ENCODE measurements at places on chromosomes 12 and 14.

GRCh38 chr12:116962783-116963356 lies 52.1 kb downstream of the FBXW8 start:
- DNase-seq: no peak

DNA sequence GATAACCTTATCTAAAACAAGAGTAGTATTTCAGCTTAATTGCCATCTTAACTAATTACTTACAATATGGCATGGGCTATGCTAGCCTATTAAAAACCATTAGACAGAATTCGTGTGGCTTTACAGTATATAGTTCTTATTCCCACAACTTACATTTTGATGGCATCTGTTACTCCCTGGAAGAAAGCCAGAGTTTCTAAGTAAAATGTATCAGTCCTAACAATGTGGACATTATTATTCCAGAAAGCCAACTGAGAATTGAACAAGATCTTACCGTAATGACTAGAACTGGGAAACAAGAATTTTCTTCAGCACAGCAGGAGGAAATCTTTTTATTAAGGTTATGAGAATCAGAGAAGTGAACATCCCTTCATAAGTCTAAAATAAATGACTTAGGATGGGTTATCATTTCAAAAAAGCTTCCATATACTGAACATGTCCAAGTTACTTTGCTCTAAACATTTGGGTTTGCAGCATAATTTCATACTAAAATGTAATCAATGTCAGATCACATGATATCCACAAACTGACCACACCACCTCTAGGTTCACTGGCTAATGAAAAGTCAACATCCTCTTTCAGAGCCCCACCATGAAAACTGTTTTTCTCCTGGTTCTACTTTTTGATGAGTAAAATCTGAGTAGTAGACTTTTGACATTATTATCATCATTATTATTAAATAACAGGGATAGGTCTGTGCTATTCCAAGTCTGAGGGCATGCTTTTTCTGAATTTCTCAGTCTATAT lies 179.7 kb downstream of the SSPN start:
- DNase-seq: no peak

DNA sequence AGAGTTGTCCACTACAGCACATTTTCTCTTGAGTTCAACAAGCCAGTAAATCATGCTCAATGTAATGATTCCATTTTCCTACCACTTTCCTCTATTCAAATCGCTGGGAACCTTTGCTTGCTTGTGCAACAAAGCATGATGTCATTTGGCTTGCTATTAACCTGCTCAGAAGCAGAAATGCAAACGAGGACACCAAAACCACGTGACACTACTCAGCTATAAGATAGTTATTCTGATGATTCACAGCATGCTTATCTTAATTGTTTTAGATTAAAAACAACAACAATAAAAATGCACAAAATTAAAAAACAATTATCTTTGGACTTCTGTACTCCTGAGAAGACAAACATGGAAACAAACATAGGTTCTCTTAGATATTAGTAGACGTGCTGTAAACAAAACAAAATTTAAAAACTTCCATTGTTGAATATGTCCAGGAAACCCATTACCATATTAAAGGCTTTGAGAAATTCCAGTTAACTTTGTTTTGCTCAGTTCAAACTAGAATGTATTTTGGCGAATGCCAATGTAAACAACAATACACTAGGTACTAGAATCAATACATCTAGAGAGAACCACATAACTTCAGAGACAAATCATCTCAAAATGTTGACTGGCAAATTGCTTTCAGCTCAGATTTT lies 77.5 kb upstream of the KRAS start:
- no peak for DNase-seq

DNA sequence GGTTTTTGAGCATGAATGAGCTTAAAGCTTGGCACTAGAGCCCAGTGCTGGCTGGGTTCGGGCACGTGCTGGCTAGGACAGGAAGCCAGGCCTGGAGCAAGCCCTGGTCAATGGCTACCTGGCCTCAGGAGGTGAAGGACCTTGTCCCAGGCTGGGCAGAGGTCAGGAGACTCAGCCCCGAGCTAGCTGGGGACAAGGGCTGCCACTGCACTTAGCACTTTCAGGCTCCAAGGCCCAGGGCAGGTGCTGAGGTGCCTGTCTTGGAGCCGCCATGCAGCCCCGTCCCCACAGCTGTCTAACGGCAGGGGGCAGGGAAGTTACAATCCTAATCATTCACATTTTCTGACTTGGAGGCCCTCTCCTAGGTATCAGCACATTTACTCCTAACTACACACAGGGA lies 4.3 kb upstream of the AQP6 start:
- DNase-seq: no peak

DNA sequence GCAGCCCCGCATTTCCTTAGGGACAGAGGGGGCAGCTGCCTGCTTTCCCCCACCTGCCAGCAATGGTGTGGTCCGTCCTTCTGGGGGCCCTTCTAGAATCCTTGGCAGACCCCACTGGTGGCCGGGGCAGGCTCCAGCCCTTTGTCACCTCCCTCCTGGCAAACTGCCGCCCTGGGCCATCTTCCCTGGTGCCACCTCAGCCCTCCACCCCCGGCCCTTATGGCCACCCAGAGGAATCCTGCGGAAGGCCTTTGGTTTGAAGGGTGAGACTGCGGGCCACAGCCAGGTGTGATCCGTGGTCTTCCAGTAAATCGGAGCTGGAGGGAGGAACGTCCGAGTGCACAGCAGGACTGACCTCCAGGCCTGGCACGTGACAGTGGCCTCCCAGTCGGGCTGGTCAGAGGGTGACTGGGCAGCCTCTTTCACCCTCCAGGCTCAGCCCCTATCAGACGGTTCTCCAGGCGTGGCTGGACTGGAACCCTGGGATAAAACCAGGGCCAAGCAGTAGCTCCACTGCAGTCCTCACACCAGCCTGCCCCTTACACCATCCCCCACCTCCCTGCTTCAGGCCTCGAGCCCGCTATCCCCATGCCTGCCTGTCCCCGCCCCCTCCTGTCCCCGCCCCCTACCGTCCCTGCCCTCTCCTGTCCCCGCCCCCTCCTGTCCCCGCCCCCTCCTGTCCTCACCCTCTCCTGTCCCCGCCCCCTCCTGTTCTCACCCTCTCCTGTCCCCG lies 12.4 kb downstream of the FBRSL1 start:
- no peak for DNase-seq

GRCh38 chr14:76917745-76918255 lies 91.6 kb downstream of the LRRC74A start:
- no peak for DNase-seq

- no peak for DNase-seq
These were observed 41.6 kb upstream of the NTF3 start for GRCh38 chr12:5390174-5390799.

DNA sequence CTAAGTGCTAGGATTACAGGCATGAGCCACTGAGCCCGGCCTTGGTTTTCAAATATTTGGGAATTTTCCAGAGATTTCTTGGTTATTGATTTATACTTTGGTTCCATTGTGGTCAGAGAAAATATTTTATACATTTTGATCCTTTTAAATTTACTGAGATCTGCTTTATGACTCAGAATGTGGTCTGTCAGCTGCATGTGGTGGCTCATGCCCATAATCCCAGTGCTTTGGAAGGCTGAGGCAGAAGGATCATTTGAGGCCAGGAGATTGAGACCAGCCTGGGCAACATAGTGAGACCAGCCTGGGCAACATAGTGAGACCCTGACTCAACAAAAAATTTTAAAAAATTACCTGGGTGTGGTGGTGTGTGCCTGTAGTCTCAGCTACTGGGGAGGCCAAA lies 49.8 kb downstream of the ADCK1 start:
- no peak for DNase-seq

DNA sequence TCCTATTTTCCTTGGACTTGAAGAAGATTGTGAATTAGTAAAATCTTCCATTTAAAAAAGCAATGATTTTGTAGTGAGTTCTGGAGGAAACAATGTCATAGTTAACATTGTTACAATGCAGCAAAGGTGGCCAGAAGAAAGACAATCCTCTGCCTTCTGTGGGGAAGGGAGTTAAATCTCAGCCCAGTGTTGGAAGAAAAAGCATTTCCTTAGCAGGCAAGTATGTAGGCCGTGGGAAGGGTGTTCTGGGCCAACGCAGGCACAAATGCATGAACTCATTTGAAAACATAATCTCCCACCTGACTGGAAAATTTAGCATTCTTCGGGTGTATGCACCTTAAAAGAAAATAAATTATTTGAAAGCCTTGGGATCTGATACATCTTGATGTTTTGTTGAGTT lies 258.6 kb downstream of the ADAMTS20 start:
- DNase-seq: no peak

- no peak for DNase-seq
These were observed 392.9 kb downstream of the NOVA1 start for GRCh38 chr14:26204728-26205479.

GRCh38 chr12:91703491-91704283 lies 442.0 kb downstream of the BTG1 start:
- DNase-seq: no peak

- DNase-seq: no peak
These were observed 94.3 kb downstream of the RIMBP2 start for GRCh38 chr12:130621696-130622298.

DNA sequence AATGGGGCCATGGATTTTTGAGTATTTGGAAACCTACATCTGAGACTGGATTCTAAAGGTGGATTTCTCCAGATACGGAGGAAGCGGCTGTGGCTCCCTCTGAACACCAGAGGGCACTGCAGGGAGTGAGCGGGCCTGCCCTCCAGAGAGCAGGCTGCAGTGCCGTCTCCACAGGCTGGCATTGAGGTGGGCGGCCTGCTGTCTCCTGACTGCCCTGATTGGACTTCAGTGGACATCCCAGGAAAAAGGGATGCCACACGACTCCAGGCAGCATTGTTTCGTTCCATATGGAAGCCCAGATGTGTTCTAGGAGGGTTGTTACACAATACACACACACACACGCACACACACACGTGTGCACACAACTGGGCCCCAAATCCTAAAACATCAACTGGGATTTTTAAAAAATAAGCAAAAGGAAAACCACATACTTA lies 20.9 kb upstream of the ANO2 start:
- peak; percentile 14 for DNase-seq

DNA sequence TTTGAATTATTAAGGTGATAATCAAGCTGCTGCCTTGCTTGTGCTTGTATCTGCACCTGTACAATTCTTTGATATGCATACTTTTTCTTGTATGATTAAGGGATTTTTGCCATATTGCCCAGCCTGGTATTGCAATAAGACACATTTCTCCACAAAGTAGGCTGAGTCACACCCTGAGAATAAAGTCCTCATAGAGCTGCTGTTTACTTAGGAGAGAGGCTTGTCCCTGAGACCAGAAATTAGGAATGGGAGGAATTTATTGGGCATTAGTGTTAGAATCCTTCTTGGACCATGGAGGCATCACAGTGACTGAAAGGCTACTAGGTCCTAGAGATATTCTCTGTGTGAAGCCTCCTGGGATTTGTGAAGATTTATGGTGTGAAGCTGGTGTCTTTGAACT lies 506.8 kb upstream of the FBXO33 start:
- DNase-seq: no peak

- DNase-seq: no peak
These were observed 32.0 kb upstream of the SELPLG start for GRCh38 chr12:108665608-108666202.

DNA sequence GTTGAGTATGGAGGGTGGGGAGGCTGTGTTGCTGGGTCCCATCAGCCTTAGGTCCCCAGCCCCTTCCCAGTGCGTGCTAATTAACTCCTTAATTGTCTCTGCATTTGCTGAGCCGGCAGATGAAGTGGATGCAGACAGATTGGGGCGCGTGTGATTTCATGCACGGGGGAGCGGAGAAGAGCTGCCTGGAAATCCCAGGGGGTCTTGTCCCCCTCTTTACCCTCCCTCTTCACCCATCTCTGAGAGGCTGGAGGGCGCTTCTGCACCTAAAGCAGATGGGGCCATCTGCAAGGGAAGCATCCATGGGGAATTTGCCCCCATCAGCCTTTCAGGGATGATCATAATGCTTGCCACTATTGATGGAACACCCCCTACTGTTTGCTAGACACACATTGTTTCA lies 4.4 kb upstream of the ASIC1 start:
- no peak for DNase-seq

GRCh38 chr12:22333713-22334409 lies 646 bp downstream of the ST8SIA1 start:
- no peak for DNase-seq

- DNase-seq: no peak
These were observed 81.6 kb upstream of the SINHCAF start for GRCh38 chr12:31407562-31407961.

DNA sequence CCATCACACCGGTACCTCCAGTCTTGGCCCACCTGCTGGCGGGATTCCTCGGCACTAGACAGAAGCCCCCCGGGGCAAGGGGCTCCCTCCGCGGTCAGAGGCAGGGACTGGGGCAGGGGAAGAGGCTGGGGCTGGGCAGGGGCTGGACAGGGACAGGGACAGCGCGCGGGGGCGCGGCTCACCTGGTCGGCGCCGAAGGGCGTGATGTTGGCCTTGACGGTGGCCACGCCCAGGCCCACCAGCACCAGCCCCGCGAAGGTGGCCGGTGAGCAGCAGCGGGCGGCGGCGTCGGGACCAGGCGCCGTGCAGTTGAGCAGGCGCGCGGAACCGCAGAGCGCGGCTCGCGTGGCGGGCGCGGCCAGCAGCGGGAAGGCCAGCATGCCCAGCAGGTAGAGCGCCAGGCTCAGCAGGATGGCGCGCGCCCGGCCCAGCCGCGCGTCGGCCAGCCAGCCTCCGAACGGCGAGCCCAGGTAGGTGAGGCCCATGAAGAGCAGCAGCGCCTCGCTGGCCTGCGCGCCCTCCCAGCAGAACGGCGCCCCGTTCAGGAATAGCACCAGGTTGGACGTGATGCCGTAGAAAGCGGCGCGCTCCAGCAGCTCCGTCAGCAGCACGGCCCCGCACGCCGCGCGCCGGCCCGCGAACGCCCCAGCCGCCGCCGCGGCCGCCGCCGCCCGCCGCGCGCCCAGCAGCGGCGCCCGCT lies 392 bp downstream of the SLC15A4 start:
- DNase-seq: peak; percentile 19

DNA sequence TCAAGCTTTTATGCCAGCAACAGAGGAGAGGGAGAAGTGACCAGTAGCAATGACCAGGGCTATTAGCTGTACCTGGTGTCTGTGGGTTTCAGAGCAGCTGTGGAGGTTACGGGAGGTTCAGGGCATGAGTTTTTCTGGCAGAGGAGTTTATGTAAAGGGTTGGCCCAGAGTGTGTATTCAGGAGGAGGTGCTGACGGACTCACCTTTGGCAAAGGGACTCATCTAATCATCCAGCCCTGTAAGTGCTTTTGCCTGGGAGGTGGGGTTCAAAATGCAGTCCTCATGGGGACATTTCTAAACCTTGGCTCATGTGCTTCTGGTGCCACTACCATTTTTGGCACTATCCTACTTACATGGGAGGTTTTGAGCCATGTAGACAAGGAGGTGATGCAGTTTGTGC lies 95.3 kb downstream of the DAD1 start:
- no peak for DNase-seq

DNA sequence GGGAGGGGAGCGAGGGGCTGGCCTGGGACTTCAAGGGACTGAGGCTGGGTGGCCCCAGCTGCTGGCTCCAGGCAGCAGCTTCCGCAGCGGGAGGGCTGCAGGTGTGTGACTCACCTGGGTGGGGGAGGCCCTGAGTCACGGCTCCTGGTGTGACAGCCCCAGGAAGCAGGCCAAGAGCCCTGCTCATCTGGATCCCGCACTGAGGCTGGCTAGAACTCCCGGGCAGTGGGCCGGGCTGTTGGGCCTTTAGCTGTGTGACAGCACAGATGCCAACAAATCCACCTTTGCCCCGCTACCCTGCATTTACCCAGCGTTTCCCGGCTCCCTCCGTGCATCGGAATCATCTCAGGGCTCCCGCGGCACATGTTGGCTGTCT lies 180.0 kb upstream of the PRMT8 start:
- DNase-seq: no peak

All from stimulated activated CD8-positive, alpha-beta memory T cell treated with anti-CD3 and anti-CD28 coated beads, Interleukin-2, amount 100 ng/mL, for 48 hours (primary cell).